ENCODE measurements at places on chromosomes 2 and 18.

DNA sequence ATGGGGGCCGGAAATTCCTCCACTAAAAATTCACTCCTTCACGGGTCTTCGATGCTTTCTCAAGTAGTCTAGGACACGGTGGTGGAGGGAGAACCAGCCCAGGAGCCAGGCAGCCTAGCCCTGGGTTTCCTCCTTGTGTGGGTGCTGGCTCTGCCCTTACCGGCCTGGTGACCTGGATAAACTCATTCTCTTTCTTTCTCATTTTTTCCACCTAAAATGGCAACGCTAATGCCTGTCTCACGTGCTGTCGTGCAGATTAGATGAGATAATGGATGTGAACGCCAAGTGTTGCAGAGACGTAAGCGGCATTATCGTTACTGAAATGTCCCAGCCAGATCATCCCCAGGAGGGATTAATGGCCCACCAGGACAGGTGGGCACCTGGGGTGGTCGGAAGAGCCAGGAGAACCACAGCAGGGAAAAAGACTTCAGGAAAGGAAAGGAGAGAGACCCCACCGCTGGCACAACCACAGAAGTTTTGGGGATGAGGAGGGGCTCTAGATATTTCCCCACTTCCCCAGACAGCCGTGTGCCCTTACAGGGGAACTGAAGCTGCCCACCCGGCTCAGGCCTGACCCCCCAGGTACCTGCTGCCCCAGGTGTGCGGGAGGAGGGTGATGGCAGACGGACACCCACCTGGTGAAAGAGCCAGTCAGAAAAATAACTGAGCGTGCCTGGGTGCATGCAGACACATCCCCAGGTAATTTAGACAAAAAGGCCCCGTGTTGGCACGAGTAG, 100.8 kb upstream of the ASAP2 start:
- no peak for DNase-seq

- DNase-seq: no peak
These were observed 227.5 kb downstream of the C1D start for GRCh38 chr2:67835266-67835665.

DNA sequence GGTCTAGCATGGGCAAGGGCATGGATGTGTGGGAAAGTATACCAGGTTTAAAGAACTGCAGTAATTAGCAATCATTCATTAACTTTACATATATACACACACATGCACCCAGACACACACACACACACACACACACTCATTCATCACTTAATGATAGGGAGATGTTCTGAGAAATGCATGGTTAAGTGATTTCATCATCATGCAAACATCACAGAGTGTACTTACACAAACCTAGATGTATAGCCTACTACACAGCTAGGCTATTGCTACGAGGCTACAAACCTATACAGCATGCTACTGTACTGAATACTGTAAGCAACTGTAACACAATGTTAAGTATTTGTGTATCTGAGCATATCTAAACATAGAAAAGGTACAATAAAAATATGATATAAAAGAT, 83.6 kb downstream of the COLEC12 start:
- peak; percentile 78 for DNase-seq

- DNase-seq: no peak
These were observed 45.7 kb downstream of the RDH14 start for GRCh38 chr2:18514526-18515461.

DNA sequence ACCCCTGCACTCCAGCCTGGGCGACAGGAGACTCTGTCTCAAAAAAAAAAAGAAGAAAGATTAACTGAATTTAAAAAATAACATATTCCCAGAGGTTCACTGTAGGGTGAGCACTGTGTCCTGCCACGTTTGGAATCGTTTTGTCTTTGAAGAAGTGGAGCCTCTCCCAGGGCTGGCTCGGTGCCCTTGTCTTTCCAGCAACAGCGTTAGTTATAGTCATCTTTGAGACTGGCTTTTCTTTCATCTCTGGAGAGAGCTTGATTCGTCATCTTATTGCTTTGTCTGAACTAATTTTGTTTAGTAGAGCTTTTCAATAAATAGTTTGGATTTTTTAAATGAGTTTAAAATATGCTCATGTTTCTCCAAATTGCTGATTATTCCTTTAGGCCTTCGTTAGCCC, 50.5 kb downstream of the IMPA2 start:
- DNase-seq: peak; percentile 93

DNA sequence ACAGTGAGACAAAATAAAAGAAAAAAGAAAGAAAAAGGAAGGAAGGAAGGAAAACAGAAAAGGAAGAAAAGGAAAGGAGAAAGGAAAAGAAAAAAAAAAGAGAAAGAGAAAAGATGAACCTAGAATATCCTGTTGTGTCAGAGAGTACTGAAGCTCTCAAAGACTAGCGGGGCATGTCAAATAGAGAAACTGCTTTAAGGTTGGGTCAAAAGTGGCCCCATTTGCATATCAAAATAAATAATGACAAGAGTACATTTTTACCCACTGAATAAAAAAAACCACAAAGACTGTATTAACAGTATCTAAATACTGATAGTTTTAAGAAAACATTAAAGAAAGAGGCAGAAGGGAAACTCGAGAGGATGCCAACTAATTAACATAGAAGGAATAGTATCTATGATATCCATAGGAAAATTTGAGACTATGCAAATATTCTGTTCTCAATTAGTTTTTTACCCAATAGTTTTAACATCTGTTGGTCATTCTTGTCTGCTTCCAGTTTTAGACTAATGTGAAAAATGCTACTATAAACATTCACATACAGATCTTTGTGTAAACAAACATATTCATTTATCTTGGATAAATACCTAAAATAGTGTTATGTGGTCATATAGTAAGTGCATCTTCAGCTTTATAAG, 53.2 kb downstream of the SFXN5 start:
- no peak for DNase-seq

- no peak for DNase-seq
These were observed 47.0 kb downstream of the ZNF407 start for GRCh38 chr18:74644713-74645112.

GRCh38 chr2:12861344-12861930, 144.7 kb downstream of the TRIB2 start:
- peak; percentile 61 for DNase-seq

- DNase-seq: peak; percentile 98
These were observed 8.5 kb upstream of the RMDN2 start for GRCh38 chr2:37916512-37917082.

- no peak for DNase-seq
These were observed 2.1 kb upstream of the MOCOS start for GRCh38 chr18:36185157-36185556.

- no peak for DNase-seq
These were observed 20.9 kb downstream of the ANXA4 start for GRCh38 chr2:69762513-69763494.

- no peak for DNase-seq
These were observed 65.8 kb upstream of the ALK start for GRCh38 chr2:29987146-29987545.

DNA sequence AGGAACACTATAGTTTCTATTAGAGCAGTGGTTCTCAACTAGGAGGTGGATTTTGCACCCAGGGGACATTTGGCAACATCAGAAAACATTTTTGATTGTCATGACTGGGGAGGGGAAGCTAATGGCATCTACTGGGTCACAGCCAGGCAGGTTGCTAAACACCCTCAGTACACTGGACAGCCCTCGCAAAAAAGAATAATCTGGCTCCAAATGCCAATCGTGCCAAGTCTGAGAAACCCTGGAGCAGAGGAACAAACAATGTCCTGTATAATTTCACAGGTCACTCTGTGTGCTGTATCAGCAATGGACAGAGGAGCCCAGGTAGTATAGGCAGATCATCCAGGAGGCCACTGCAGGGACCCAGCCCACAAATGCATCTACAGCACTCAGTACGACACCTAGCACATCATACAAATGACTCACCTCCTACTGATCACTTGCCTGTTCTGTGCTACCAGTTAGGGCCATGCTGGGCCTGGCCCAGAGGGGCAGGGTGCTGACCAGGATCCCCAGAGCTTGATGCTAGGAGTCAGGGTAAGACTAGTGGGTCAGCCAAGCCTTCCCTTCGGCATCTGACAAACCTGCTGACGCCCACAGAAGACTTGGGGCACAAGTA, 37.6 kb downstream of the SFXN5 start:
- DNase-seq: no peak

DNA sequence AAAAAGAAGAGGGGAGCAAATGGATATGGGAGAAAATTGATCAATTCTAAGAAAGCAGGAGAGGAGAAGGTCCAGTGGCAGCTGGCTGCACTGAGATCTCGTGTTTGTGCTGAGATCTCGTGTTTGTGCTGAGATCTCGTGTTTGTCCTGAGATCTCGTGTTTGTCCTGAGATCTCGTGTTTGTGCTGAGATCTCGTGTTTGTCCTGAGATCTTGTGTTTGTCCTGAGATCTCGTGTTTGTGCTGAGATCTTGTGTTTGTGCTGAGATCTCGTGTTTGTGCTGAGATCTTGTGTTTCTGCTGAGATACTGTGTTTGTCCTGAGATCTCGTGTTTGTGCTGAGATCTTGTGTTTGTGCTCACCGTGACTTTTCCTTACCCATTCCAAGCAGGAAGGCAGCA, 254.4 kb downstream of the BCL2 start:
- DNase-seq: no peak

DNA sequence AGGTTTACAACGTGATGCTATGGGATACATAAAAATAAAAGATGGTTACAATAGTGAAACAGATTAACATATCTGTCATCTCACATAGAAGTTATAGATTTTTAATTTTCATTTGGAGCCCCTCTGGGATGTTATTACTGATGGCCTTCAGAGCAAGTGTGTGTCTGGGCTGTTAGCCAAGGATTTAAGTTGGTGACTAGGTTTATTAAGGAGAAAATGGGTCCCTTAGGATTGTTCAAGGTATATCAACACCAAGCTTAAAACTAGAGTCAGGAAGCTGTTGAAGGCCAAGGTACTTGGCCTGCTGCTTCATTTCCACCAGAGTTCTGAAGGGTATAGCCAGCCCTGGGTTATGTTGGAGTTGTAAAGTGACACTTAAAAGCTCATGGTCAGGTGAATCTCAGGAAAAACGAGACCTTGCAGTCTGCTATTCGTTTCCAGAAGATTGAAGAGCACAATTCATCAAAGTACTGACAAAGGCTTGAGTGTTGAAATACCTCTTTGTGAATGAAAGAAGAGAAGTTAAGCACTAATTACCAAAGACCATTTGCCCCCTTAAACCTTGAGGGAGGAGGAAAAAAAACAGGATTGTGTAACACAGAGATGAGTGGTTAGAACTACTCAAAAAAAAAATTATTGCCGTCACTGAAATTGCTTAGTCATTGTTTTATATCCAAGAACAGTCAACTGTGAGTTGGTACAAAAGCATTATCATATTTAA, 48.4 kb downstream of the MAP2 start:
- DNase-seq: peak; percentile 69

GRCh38 chr2:11512431-11512830, 21.4 kb upstream of the GREB1 start:
- DNase-seq: no peak

GRCh38 chr2:6866275-6866671, 566 bp upstream of the CMPK2 start:
- peak; percentile 36 for DNase-seq

- DNase-seq: no peak
These were observed 322.3 kb upstream of the VWC2L start for GRCh38 chr2:214088536-214088935.

GRCh38 chr18:28804512-28805202, 627.7 kb upstream of the CDH2 start:
- DNase-seq: no peak

DNA sequence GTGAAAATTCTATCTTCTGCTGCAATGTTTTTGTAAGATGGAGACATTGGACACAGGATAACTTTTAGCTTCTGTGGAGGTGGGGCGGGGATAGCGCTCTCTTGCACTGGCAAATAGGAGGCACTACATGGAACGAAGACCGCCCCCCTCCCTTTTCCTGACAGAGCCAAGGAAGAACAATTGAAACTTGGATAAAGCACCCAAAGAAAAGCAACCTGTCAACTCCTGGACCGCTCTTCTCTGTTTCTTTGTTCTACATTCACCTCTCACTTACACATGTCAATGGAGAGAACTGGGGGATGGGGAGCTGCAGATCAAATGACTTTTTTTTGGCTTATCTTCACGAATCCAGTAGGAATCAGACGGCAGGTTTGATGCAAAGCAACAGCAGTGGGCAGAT, 126.3 kb upstream of the CHAC2 start:
- DNase-seq: no peak

DNA sequence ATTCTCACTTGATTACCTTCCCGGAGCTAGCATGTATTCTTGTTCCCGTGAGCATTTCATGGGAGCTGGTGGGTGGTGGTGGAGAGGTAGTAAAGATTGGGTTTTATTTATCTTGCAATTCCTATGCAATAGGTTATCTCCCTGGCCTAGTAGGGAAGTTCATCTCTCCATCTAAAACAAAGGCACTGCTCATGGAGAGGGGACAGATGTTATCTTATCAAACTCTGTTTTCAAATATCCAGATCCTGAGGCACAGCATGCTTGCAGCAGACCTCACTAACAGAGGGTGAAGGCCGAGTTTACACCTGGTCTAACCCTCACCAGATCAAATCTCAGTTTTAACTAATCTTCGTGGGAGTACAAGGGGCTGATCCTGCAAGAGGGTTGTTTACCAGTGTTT, 98.9 kb downstream of the CYRIA start:
- DNase-seq: no peak

GRCh38 chr2:16030206-16031057, 90.1 kb downstream of the MYCN start:
- DNase-seq: no peak

GRCh38 chr2:157759855-157760254, 116.3 kb downstream of the ACVR1 start:
- DNase-seq: no peak

DNA sequence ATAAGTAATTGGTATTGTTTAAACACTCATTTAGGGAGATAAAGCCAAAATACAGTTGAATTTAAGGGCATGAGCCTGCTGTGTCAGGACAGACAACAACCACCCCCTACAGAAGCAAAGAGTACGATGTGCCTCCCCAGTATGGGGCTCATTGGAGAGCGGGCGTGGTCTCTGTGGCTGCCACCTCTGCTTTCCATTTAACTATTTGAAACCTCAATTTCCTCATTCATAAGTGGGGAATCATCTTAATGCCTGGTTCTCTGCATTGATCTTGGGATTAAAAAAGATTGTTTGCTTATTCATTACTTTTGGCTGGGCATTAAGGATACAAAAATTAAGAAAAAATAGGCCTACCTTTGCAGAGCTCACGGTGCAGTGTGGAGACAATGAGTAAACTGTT, 21.4 kb downstream of the KCNS3 start:
- DNase-seq: no peak

DNA sequence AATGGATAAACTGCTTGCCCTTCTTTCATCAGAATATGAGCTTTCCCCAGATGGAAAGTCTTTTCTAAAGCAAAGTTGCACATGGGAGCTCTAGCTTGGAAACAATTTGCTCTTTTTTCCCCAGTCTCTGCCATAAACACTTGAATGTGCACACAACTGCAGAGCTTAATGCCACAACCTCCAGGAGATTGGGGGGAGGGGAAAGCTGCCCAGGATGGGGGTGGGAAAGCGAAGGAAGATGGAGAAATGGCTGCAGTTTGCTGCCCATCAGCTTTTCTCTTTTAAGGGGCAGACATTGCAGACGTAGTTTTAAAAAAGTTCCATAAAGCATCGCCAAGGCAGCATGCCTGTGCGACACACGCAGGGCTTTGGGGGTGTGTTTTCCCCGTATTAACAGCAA, 1.5 kb downstream of the ACKR3 start:
- DNase-seq: no peak

GRCh38 chr2:207833251-207833751, 63.6 kb upstream of the FZD5 start:
- no peak for DNase-seq

GRCh38 chr2:160325418-160325817, 125.3 kb upstream of the ITGB6 start:
- DNase-seq: no peak
